ENCODE measurements at places on chromosomes 1 and 21.

GRCh38 chr1:206125346-206125745 lies 8.2 kb upstream of the AVPR1B start:
- no peak for DNase-seq

GRCh38 chr1:222279591-222279990 lies 268.3 kb downstream of the HHIPL2 start:
- DNase-seq: no peak

DNA sequence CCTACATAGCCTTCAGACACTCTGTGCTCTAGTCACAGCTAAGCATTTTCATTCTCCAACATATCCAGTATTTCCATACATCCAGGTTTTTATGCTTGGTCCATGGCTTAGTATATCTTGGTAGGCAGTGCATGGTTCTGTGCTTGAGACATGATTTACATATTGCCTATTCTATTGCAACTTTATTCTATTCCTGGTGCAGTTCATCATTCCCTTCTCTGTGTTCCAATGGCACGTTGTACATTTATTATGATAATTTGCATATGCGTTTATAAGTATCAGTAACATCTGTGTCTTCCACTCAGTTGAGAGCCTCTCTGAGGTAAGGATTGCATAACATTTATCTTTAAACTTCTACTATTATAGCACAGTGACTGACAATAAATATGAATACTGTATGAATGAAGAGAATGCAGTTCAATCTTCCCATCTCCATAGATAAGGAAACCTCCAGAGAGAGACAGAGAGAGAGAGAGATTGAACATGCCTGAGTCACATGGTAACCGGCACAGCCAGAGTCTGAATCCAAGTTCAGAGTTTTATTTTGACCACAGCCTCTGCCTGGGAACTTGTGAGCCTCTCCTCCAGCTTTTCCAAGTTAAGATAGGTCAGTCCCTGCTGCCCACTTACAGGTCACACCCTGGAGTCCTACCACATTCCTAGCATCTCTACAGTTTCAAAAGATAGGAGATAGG lies 41.5 kb downstream of the PLPPR5 start:
- DNase-seq: no peak

DNA sequence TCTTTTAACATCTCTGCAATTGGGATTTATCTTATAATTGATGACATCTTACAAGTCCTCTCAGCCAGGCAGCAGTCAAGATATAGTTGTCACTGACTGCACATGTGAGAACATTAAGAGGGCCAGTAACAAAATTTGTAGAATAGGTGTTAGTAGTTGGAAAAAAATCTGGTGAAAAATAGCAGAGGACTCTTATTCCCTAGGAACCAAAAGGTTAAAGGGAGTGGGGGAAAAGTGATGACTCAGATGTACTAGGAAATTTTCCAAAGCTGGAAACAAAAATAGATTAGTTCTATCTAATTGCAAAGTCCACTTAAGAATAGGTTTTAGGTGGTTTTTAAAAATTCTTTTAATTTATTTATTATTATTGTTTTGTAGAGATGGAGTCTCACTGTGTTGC lies 3.6 kb downstream of the NUP210L start:
- no peak for DNase-seq

DNA sequence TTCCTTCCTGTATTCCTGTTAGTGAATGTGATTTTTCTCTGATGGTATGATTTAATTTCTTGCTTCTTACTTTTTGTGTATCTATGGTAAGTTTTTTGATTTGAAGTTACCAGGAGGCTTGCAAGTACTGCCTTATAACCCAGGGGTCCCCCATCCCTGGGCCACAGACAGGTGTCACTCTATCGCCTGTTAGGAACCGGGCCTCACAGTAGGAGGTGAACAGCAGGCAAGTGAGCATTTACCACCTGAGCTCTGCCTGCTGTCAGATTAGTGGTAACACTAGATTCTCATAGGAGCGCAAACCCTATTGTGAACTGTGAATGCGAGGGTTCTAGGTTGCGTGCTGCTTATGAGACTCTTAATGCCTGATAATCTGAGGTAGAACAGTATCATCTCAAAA lies 143.3 kb downstream of the RPS6KC1 start:
- DNase-seq: no peak

DNA sequence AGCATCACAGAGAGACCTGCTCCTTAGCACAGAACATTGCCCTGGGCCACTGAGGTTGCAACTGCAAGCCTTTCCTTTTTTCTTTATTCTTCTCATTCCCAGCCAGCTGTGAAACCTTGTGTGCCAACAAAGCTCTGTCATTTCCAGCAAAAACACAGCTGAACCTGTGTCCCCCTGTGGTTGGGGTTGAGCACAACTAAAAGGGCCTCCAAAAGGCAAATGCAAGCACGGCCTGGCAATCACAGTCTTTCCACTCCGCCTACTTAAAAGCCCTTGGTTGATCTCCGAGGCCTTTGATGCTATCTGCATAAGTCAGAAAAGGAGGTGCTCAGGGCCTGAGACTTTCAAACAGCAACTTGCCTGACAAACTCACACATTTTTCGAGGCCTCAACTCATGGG lies 32.7 kb downstream of the SUSD4 start:
- DNase-seq: no peak

GRCh38 chr1:165849353-165850133 lies 22.1 kb downstream of the UCK2 start:
- no peak for DNase-seq

DNA sequence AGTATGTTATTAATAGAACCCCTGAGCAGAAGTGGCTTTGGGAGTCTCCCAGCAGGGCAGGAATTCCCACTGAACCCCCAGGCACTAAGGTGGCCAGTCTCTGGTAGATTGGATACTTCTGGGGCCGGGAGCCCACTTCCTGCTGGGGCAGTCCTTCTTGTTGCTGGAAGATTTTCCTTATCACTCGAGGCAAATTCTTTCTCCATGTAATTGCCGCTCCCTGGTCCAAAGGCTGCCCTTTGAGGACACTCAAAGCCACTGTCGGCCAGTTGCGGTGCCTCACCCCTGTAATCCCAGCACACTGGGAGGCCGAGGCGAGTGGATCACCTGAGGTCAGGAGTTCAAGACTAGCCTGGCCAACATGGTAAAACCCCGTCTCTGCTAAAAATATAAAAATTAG lies 22.6 kb upstream of the TNFRSF1B start:
- no peak for DNase-seq

GRCh38 chr1:224456637-224456953 lies 22.0 kb upstream of the WDR26 start:
- DNase-seq: no peak

GRCh38 chr1:1398677-1399186 lies 403 bp downstream of the CCNL2 start:
- DNase-seq: no peak

GRCh38 chr1:104720741-104721140 lies 971.0 kb downstream of the AMY1C start:
- DNase-seq: no peak

GRCh38 chr1:235657747-235658526 lies 8.4 kb upstream of the GNG4 start:
- DNase-seq: no peak

- DNase-seq: no peak
Observed at GRCh38 chr1:197356723-197357533, 88.9 kb downstream of the CRB1 start.

GRCh38 chr1:164592634-164593033 lies 33.6 kb downstream of the PBX1 start:
- DNase-seq: no peak

DNA sequence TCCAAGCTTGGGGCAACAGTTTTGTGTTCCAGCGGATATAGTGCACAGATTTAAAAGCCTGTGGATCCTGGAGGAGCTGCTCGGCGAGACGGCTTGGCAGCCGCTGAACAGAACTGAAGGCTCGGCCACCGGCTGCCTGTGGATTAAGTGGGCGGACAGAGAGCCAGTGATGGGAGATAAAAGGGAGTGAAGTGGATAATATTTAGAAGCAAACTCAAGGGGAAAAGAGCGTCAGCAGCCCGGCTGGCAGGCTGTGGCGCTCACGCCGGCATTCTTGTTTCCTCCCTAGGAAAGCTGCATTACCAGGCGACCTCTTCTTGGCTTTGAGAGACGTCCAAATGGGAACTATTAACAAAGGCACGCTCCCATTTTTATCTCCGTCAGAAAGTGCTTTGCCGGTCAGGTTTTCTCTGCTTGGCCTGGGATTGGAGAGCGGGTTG lies 10.4 kb downstream of the TRABD2B start:
- no peak for DNase-seq

DNA sequence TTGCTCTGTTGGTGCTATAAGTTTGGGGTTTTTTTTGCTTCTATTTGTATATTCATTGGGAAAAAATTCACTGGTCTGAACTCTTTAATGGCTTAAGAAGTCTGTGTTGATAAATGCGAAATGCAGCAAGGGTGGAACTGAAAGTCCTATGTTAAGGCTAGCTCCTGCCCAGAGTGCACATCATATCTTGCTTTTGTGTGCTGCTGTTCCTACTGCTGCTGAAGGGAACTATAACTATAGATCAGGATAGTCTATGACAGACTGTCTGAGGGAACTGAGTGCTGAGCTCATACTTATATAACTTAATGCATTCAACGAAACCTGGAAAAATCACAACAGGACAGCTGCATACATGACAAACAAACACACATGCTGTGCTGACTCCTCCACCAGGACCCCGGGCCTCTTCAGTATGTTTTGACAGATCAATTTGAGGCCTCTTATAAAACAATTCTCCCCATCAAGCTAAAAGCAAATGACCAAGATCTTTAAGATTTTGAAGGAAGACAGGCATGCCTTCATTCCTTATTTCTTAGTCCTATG lies 1031.5 kb upstream of the ADGRL2 start:
- no peak for DNase-seq

DNA sequence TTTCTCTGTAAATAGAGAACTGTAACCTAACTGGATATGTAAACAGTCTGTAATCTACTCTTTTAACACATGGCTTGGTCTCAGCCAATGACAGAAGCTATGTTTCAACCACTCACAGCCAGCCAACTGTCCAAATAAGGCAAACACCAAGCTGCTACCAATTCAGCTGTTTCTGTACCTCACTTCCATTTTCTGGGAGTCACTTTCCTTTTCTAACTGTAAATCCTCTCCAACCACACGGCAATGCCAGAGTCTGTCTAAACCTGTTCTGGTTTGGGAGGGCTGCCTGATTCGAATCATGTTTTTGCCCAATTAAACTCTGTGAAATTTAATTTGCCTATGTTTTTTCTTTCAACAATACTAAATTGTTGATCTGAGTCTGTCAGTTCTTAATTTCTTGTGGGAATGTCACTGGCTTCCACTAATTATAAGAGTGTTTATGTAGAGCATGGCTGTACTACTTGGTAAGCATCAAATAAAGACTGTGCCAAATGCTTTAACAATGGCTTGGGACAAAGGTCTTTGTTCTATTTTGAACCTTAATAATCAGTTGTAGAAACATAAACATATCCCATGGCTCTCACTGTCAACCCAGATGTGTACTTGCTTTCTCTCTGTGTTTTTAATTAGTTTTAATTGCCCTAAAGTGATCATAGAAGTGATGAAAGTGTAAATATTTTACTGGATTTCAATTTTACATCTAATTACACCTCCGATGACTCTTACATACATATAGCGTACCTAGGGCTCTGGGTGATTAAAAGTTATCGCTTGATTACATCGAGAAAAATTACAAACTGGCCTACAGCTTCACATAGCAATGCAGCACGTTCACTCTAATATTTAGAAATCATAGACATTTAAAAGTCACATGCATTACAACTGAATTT lies 1144.6 kb upstream of the TMPRSS15 start:
- no peak for DNase-seq

DNA sequence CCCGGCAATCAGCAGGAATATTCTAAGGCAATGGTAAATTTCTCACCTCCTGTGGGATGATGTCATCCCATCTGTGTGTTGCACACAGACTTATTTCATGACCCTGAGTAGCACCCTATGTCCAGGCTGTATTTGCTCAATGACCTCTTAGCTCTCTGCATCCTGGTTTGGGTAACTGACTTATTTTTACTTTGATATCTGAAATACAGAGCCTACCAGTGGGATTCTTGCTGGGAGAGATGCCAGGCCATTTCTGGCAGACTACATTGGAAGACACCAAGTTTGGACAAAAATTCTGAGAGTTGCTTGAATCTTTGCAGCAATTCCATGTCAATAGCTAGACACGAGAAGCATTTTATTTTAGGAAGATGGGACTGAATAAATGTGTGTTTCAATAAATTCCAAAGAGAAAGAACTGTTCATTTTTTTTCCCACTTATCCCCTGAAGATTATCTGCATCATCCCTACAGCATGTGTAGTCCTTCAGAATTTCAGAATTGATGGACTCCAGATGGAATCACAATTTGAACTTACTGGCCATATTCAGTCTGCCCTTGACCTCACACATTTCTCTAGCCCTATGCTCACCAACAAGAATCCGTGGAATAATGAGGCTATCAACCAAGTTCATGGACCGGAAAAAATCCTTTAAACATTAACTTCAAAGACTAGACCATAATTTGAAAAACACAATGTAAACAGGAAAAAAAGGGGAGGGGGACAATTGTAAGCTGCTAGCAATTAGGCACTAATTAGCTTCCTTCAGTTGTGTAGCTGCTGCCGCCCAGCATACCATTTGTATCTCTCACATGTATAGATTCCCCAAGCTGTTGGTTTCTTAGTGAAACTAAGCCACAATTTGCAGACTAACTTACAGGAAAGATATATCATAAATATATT lies 226.5 kb downstream of the HMCN1 start:
- DNase-seq: no peak

GRCh38 chr1:185824106-185824505 lies 89.9 kb downstream of the HMCN1 start:
- no peak for DNase-seq

- DNase-seq: no peak
Observed at GRCh38 chr1:24902471-24902891, 27.6 kb downstream of the RUNX3 start.

GRCh38 chr1:177183836-177184235 lies 13.1 kb downstream of the BRINP2 start:
- DNase-seq: no peak

DNA sequence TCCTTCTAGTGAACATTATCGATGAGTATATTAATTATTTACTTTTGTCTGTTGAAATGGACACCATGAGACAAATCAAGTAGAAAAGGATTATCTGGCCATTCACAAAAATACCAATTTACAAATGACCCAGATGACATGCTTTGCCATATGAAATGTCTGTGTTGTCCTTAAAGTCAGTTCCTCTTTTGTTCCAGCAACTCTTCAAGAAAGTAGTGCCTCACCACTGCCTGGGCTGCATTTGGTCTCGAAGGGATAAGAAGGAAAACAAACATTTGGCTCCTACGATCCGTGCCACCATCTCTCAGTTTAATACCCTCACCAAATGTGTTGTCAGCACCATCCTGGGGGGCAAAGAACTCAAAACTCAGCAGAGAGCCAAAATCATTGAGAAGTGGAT lies 79.6 kb downstream of the RGL1 start:
- no peak for DNase-seq

Data from GM12864 (cell line).